SK-N-DZ (cell line): ENCODE measurements at places on chromosomes 5 and 9.

GRCh38 chr5:56094579-56095361, 100.0 kb upstream of the IL6ST start:
- no peak for DNase-seq

- no peak for DNase-seq
These were observed 5.8 kb downstream of the ERGIC1 start for GRCh38 chr5:172839669-172840431.

DNA sequence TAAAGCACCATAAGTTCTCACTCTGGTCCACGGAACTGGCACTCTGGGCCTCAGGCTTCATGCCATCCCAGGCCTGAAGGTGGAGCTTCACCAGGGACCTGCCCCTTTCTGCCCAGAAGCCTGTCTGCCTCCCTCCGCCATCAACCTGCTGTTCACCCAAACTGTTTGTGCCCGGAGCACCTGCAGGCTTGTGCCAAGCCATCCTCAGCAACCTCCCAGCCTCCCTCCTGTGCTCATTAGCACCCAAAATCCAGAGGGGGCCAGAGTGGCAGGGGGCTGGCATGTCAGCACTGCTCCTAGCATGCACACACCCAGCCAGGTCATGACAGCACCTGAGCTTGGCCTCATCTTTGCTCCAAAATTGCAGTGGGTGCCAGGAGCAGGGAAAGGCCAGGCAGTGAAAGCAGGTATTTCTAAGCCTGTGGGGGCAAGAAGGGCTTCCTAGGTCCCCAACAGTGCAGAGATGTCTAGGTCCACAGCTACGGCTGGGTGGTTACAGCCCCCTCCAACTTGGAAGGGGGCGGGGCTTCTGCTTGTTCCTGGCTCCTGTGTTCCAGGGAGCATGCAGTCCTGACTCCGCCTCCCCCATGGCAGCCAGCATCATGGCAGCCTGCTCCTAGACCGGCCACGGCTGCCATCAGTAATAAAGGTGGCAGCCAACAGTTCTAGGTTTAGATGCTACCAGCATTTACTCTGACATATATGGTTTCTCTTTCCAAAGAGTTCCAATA, 85.1 kb downstream of the GIN1 start:
- no peak for DNase-seq

DNA sequence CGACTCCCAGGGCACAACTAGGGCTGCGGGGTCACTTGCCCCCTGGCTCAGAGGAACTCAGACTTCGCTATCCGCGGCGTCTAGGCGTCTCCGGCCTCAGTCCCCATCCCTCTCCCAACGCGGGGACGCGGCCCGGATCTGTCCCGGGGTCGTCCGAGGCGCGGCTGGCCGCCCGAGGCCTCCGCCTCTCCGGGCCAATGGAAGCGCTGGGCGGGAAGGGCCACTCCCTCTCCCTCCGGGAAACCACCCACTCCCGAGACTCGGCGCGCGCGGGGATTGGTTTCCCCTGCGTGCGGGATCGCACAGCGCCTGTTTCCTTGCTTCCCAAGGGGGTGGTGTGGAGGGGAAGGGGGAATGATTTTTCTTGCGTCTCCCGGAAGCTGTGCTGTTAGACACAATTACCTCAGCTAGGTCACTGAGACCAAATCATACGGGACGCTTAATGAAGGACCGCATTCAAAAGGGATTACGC, 38.3 kb downstream of the NR2F1 start:
- peak; percentile 94 for DNase-seq

GRCh38 chr9:72480921-72481320, 40.5 kb upstream of the TMC1 start:
- DNase-seq: no peak

DNA sequence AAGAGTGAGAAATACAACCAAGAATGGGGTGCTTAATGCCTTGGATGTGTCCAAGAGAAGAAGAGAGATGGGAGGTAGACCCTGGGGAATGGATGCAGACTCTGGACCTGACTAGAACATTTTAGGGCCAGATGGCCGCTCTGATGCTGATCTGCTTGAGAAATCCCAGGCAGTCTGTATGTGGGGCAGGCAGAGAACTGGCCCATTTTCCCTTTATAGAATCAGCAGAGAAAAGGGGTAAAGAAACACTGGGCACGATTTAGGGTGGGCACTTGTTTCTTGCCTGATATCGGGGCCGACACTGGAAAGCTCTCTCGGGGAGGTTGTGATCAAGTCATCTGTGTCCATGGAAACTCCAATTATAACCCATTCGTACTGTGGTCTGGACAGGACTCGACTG, 118.5 kb upstream of the FSTL4 start:
- DNase-seq: no peak

DNA sequence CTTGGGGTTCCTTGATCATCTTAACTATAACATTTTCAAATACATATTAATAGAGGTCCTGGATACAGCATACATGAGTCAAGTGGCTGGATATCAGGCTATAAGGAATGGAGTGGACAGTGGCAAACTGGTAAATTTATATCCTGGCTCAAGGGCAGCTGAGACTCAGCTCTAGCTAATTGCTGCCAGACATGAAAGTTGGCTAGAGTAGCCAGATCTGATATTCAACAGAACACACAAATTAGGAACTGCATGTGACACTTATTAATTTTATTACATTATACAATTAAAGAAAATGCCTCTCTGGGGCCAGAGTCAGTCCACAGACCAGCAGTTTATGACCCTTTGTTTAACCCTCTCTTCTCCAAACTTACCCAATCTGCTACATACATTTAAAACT, 206.5 kb downstream of the KCTD16 start:
- DNase-seq: peak; percentile 81

GRCh38 chr5:148482697-148483462, 99.1 kb downstream of the FBXO38 start:
- DNase-seq: peak; percentile 28

GRCh38 chr9:81379655-81380054, 309.7 kb downstream of the TLE1 start:
- DNase-seq: no peak
